ENCODE measurements at places on chromosomes 3 and 15. TPM values are rescaled to one million over a fixed set of nuclear protein-coding genes. Genes with fewer than 3 reads are reported as not detected.

The SENP8 gene
- 1.4 TPM for total RNA-seq

The LACTB gene
- 11.9 TPM for total RNA-seq

The SH3GL3 gene
- total RNA-seq = not detected

The TM4SF4 gene
- total RNA-seq = not detected

GRCh38 chr15:29636921-29637320, 185.3 kb downstream of the TJP1 start:
- H3K36me3 ChIP-seq = no peaks in the 10 kb centered on the region
- H3K4me1 ChIP-seq = no peaks in the 10 kb centered on the region
- H3K27ac ChIP-seq = no peak overlapping the region

- DNase-seq = no peak
- peaks cover 39% of the 10 kb centered on the region for H3K4me1 ChIP-seq
- no peaks in the 10 kb centered on the region for H3K27me3 ChIP-seq
- peaks cover 15% of the 10 kb centered on the region for H3K36me3 ChIP-seq
These were observed at the start of gene ABCF3 for GRCh38 chr3:184186184-184186901. Gene ABCF3, plus strand, starts transcription at chr3:184186199. Its CDS starts 9 bp downstream, at chr3:184186208.

DNA sequence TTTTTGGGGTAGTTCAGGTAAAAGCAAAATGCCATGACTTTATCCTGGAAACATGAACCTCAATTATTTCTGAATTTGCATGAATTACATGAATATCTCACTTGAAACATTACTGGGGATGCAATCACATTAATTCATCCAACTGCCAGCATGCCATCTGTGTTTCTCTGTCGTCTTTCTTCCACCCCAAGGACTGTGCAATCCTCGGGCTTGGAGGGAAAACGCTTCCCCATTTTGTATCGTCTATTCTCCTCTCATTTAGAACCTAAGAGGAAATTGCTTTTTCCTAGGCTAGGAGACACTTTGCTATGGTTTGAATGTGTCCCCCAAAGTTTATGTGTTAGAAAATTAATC, 109.4 kb downstream of the SQOR start:
- H3K36me3 ChIP-seq = no peaks in the 10 kb centered on the region
- H3K27me3 ChIP-seq = peaks cover 25% of the 10 kb centered on the region
- no peak overlapping the region for H3K4me3 ChIP-seq
- H3K27ac ChIP-seq = no peak overlapping the region
- no peaks in the 10 kb centered on the region for H3K4me1 ChIP-seq

DNA sequence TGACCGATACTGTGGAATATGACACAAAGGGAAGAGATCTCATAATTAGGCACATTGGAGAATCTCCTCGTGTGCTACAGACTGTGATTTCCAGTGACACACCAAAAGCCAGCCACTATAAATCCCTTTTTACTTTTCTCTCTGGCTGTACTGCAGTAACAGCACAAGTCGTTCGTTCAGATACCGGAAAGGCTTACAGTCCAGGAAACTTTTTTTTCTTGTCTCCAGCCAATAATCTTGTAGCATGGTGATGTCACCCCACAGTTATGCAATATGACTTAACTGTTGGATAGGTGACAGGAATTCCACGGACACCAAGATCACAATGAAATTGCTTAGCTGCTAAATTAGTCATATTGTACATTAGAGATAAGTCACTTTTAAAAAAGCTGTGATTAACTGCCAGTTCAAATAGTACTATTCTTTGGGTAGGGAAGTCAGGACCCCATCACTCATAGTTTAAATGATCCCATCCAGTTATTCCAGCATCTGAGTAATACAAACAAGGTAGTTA, 36.3 kb upstream of the TSC22D2 start:
- H3K36me3 ChIP-seq = no peaks in the 10 kb centered on the region
- no peak overlapping the region for H3K27ac ChIP-seq
- H3K4me3 ChIP-seq = no peak overlapping the region
- no peaks in the 10 kb centered on the region for H3K4me1 ChIP-seq

- no peaks in the 10 kb centered on the region for H3K36me3 ChIP-seq
- H3K4me3 ChIP-seq = no peak overlapping the region
- no peak for DNase-seq
- H3K27ac ChIP-seq = no peak overlapping the region
- no peaks in the 10 kb centered on the region for H3K4me1 ChIP-seq
- peaks cover 12% of the 10 kb centered on the region for H3K27me3 ChIP-seq
These were observed 27.9 kb upstream of the SCN10A start for GRCh38 chr3:38843898-38844297.

GRCh38 chr3:170717410-170718402, 131.8 kb upstream of the SLC7A14 start:
- H3K27ac ChIP-seq = no peak overlapping the region
- no peak overlapping the region for H3K4me3 ChIP-seq
- H3K27me3 ChIP-seq = peaks cover 19% of the 10 kb centered on the region
- no peaks in the 10 kb centered on the region for H3K36me3 ChIP-seq

- no peak overlapping the region for H3K27ac ChIP-seq
- H3K4me1 ChIP-seq = no peaks in the 10 kb centered on the region
- DNase-seq = no peak
- no peaks in the 10 kb centered on the region for H3K36me3 ChIP-seq
- H3K27me3 ChIP-seq = no peaks in the 10 kb centered on the region
These were observed 567.3 kb upstream of the ZNF385D start for GRCh38 chr3:22318325-22318724.

DNA sequence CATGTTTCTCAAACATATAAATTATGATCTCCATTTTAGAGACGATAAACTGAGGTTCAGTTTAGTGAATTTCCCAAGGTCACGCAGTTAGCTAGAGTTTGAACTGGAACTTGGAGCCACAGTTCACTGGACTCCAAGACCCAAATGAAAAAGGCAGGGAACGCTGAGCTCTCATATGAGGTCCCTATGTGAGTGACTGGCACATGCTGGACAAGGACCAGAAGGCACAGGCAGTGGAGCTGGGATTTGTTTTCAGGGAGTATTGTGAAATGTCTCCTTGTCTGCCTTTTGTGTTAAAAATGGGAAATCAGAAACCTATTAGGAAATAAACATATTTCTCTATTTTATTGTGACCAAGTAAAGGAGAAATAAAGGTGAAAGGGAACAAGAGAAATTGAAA, 63.5 kb downstream of the MESD start:
- no peak for DNase-seq
- no peak overlapping the region for H3K4me3 ChIP-seq
- no peaks in the 10 kb centered on the region for H3K27me3 ChIP-seq
- peaks cover 18% of the 10 kb centered on the region for H3K36me3 ChIP-seq

DNA sequence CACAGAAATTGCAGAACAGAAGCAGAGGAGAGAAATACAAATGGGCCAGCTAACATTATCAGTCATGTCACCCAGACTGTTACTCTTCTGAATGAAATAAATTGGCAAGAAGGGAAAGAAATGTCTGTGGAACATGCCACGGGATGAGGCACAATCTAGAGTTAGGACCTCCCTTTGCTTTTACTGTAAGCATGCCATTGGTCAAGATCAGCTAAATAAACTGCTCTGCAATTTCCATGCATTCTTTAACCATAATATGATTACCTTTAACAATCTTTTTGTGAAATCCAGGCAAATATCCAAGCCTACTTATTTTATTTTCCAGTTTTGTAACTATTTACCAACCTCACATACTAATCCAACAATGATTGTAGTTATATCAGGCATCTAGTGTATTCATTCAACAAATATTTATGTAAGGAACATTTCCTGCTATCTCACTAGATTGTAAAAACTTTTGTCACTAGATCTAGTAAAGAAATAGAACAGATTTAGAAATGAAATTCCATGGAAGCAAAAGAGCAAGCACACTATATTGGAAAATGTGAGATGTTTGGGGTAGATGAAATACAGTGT, 383.4 kb downstream of the MECOM start:
- no peak overlapping the region for H3K27ac ChIP-seq
- H3K4me1 ChIP-seq = no peaks in the 10 kb centered on the region
- DNase-seq = no peak
- H3K4me3 ChIP-seq = no peak overlapping the region
